Stimulated activated CD8-positive, alpha-beta memory T cell treated with anti-CD3 and anti-CD28 coated beads, Interleukin-4, amount 100 ng/mL, for 1 hour (primary cell): ENCODE measurements at places on chromosomes 2 and 18.

DNA sequence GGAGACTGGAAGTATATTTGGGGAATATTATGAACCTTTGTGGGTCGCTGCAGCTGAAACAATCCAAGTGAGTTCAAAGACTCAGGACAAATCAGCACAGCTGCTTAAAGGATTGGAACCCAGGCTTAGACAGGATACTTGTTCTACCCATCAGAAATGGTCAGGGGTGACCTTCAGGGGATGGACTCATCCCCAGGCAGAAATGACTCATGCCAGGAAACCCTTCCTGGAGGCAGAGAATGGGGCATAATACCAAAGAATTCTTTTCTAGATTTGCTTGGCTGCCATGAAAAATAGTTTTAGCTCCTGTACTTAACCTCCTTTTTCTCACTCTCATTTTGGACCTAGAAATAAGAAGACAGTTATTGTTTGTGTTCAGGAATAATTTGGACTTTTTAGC lies 425.5 kb downstream of the TSN start:
- no peak for DNase-seq

DNA sequence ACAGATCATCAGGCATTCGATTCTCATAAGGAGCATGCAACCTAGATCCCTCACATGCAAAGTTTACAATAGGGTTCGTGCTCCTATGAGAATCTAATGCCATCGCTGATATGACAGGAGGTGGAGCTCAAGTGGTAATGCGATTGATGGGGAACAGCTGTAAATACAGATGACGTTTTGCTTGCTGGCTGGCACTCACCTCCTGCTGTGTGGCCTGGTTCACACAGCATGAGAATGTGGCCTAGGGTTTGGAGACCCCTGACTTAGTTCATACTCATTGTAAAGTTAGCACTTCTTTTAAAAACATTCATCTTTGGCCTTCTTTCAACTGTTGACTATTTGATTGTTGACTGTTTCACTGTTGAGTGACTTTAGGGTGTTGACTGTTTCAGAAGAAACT lies 8.7 kb upstream of the CHMP1B start:
- DNase-seq, result no peak

DNA sequence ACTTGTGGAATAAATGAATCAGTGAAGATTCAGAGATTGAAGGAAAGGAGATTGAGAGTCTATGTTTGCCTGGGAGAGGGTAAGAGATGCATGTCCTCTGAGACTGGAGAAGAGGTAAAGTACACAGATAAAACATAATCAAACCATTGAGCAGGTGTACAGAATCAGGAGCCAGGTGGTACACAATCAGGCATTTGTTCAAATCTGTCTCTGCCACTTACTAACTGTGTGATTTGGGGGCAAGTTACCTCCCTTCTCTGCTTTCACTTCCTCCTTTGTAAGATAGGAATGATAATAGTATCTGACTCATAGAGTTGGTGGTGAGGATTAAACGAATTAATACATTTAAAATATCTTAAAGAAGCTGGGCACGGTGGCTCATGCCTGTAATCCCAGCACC lies 94.0 kb downstream of the CDK15 start:
- DNase-seq, result no peak

GRCh38 chr2:105907184-105907583 lies 162.5 kb downstream of the NCK2 start:
- DNase-seq, result no peak

GRCh38 chr2:214104219-214104618 lies 306.6 kb upstream of the VWC2L start:
- no peak for DNase-seq

GRCh38 chr18:28193177-28193778 lies 16.3 kb upstream of the CDH2 start:
- no peak for DNase-seq

GRCh38 chr2:144948205-144948855 lies 428.4 kb upstream of the ZEB2 start:
- no peak for DNase-seq

GRCh38 chr2:70957798-70958197 lies 20.6 kb upstream of the ANKRD53 start:
- no peak for DNase-seq

DNA sequence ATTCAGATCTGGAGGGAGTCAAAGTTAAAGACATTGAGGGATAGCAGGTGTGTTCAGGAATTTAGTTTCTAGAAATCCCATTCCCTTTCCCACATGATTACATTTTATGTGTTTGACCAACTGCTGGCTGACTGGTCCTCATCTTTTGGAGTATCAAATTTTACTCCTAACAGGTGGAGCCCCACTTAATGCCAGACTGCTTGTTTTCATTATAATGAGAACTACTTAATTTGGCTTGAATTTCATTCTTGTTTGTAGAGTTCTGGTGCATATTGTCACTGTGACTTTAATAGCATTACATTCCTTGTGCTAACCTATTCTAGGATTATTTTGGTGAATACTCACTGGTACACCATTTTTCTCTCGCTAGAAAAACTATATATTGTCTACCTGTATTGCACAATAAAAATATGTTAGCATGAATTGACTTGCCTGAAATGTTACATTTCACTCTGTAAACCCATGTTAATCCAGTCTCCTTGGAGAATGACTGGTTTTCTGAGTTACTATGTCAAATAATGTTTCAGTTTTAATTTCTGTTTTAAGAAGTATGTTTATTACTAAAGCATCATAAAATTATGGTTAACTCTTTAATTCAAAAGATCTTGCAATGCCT lies 98.2 kb downstream of the TANC1 start:
- no peak for DNase-seq

- DNase-seq, result no peak
These were observed 15.3 kb downstream of the FHL2 start for GRCh38 chr2:105383432-105384166.
